ENCODE measurements at places on chromosomes 6 and 20.

- no peaks in the 10 kb centered on the region for H3K36me3 ChIP-seq
- H3K27ac ChIP-seq: peak overlapping the region; percentile 95
- no peak for DNase-seq
- no peaks in the 10 kb centered on the region for H3K27me3 ChIP-seq
- H3K4me1 ChIP-seq: peaks cover 59% of the 10 kb centered on the region
Observed at GRCh38 chr6:157020398-157020797, 243.2 kb downstream of the ARID1B start.

GRCh38 chr6:47195011-47195650 is 114.6 kb downstream of the TNFRSF21 start:
- no peaks in the 10 kb centered on the region for H3K27me3 ChIP-seq
- no peak for DNase-seq

DNA sequence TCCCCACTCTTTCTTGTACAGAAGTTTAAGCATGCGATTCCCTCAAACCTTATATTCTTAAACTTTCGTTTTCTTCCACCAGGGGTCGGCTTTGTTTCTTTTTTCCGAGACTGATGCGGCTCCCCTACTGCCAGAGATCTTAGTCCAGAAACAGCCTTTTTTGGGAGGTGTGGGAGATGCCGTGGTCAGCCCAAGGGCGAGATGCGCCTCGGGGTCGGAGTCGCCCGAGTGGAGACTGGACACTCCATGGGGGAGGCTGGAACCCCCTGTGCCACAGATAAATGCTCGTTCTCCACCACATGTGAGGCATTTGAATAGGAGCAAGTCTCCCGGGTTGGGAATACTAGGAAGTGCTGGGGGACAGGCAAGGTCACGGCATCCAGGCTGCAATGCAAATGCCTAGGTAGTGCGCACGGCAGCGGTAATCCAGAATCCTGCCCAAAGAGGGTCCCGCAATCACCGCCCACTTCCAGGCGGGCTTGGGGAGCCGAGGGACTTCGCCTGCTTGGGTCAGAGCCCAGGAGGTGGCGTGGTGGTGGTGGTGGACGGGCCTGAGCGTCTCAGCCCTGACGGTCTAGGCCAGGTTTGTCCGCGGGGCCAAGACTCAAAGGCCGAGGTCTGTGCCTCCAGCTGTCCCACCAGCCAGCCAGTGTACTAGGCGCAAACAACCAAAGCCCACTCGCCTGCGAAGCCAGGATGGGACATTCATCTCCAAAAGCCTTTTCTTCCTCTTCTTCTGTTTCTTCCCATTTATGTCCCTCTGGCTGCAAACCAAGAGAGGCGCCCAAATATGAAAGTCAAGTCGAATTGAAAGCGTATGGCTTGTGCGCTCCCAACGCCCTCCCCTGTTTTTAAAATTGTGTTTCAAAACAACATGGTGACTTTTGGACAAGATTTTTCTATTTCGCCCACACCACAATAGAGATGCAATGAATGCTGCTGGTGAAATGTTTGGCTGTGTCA is 39.3 kb upstream of the OSTM1 start:
- H3K4me1 ChIP-seq: peaks cover 30% of the 10 kb centered on the region
- H3K36me3 ChIP-seq: no peaks in the 10 kb centered on the region
- peak overlapping the region; percentile 18 for H3K4me3 ChIP-seq
- H3K27me3 ChIP-seq: no peaks in the 10 kb centered on the region
- no peak overlapping the region for H3K27ac ChIP-seq

DNA sequence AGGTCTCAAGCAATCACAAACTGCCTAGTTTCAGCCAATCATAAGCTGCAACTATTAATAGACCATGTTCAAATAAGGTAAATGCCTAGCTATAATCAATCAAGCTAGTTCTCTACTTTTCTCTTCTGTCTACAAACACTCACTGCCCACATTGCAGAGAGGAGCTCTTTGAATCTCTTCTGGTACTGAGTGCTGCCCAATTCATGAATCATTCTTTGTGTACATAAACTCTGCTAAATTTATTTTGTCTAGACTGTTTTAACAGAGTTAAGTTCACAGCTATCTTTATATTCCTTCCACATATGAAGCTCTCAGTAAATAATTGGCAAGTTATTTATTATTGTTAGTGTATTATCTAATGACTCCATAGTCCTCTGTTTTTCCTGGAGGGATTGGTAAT is 411.0 kb downstream of the EPHA7 start:
- no peaks in the 10 kb centered on the region for H3K27me3 ChIP-seq
- H3K4me3 ChIP-seq: no peak overlapping the region

DNA sequence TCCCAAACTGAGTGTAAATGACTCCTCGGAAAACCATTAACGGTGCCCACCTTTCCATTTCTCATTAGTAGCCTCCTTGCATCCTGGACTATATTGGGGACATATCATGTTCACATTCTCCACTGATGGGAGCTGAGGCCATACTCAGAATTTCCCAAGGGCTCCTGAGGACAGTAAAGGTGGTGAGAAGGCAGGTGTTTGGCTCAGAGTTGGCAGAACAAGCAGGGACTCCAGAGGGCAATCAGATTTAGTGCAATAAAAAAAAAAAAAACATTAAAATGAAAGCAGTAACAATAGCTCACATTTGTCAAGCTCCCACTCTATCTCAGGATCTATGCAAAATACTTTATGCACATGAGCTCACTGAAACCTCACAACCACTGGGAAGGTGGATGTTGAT is 401.4 kb downstream of the MAFB start:
- H3K27me3 ChIP-seq: no peaks in the 10 kb centered on the region
- no peak for DNase-seq
- no peaks in the 10 kb centered on the region for H3K36me3 ChIP-seq
- H3K27ac ChIP-seq: peak overlapping the region; percentile 66

DNA sequence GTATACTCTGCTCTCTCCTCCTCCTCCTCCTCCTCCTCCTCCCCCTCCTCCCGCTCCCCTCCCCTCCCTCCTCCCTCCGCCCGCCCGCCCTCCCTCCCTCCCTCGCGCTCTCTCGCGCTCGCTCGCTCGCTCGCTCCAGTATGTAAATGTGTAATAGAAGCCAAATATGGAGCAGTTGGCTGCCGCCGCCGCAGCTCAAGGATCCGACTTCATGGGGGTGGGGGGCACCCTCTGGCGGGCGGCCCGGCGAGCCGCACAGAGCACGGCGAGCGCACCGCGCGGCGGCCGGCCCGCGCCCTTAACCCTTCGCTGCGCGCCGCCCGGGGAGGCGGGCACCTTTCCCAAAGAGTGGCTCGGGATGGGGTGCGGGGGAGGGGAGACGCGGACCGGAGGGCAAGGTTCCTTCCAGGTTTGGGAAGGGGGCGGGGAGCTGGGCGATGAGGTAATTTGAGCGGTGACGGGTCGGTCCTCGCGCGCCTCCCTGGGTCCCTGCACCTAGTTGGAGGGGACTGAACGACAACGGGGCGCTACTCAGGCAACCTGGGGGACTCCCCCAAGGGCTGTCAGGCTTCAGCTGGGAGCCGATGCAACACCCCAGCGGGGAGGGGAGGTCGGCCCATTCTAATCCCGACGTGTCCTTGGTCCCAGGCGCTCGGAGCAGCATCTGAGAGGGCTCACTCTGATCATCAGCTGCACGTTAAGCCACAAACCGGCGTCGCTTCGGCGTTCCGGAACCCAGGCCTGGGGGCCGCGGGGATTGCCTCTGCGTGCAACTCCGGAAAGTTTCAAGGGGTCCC is 409 bp upstream of the ATXN1 start:
- H3K27ac ChIP-seq: peak overlapping the region; percentile 91
- no peaks in the 10 kb centered on the region for H3K36me3 ChIP-seq
- peak; percentile 94 for DNase-seq
- H3K27me3 ChIP-seq: no peaks in the 10 kb centered on the region
- H3K4me1 ChIP-seq: peaks cover 50% of the 10 kb centered on the region

DNA sequence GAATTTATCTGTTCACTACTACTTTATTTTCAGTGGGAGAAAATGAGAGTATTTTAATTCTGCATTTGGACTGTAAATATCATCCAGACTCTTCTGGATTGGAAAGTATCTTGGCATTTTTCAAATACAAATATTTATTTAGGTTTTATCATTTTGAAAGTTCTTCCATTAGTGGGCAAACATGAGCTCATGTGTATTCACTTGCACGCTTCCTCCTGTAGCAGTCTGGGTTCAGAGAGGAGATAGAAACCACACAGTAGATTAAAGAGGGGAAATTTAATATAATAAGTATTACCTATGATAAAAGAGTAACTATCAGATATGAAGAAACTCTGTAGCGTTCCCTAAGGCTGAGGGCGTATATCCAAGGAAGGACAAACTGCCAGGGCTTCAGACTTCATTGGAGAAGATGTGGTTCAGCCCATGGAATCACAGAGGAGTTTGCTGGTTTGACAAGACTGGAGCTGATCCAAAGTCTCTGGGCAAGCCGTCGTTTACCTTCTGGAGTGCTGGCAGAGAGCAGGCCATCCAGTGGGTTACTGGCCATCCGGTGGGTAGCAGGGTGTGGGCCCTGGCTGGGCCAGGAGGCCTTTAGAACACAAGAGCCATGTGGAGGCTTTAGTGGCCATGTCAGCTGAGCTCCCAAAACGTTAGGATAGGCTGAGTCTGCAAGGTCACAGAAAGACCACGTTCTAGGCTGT is 44.3 kb downstream of the KCNS1 start:
- no peak for DNase-seq
- H3K27me3 ChIP-seq: no peaks in the 10 kb centered on the region
- H3K4me1 ChIP-seq: peaks cover 21% of the 10 kb centered on the region

GRCh38 chr6:50706575-50706974 is 6.8 kb upstream of the TFAP2D start:
- H3K4me1 ChIP-seq: no peaks in the 10 kb centered on the region
- H3K4me3 ChIP-seq: no peak overlapping the region
- H3K27me3 ChIP-seq: no peaks in the 10 kb centered on the region
- no peaks in the 10 kb centered on the region for H3K36me3 ChIP-seq
- DNase-seq: no peak
- no peak overlapping the region for H3K27ac ChIP-seq

Measured in tibial artery (tissue), 4 donors.